ENCODE measurements at places on chromosomes 3 and 15.

DNA sequence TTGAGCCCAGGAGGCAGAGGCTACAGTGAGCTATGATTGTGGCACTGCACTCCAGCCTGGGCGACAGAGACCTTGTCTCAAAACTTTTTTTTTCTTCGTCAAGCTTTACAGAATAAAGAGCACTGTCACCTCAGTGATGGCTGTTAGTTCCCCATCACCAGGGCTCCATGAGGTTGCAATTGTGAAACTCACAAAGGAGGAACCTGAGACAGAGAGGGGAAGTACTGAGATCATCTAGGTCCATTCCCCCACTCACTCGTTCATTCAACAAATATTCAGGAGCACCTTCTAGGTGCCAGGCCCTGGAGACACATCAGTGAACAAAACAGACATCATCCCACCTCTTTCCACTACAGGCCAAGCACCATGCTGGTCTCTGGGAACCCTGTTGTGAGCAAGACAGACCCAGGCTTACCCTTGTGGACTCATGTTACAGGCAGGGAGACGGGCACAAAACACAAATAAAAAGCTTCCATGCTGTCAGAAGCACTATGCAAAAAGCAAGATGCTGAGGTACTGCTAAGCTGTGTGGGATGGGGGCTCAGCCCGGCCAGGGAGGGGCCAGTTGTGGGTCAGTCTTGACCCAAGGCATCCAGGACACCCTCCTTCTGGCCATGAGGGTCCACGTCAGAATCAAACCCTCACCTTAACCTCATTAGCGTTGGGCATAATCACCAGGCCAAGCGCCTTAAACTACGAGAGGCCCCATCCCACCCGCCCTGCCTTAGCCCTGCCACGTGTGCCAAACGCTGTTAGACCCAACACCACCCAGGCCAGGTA, 2.1 kb upstream of the RHO start:
- DNase-seq: no peak

DNA sequence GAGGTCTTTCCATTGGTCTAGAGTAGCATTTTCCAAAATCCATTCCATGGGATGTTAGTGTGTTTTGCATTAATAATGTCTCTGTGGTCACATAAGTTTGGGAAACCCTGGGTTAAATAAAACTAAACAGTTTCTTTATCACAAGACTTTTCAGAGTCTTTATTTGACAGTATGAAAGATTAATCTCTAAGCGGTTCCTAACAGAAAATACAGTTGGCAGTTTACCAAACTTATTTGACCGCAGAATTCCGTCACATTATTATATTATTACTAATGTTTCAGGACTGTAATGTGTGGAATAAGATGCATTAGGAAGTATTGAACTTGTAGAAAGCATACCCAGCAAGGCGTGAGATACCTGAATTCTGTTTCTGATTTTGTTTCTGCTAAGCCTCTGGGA, 71.5 kb upstream of the ADAMTSL3 start:
- no peak for DNase-seq

GRCh38 chr15:32993285-32993684, 201.2 kb downstream of the FMN1 start:
- no peak for DNase-seq

GRCh38 chr3:186790261-186790981, 7.0 kb downstream of the EIF4A2 start:
- DNase-seq: no peak
